Foreskin fibroblast (primary cell): ENCODE measurements at places on chromosomes 11 and 22.

DNA sequence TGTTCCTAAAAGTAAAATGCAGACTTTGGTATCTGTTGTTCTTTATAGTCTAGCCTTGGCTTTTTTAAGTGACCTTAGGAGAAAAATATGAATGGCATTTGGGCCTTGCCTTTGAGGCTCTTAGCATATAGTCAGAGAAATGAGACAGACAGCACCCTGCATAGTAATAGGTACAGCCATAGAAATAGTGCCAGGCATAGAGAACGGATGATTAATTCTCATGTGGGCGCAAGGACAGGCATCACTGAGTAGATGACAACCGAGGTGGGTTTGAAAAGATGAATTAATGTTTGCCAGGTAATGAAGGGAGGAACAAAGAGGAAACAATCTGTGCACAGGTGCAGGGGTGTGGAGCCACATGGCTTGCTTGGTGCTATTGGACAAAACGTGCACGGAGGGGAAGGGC lies 90.5 kb downstream of the BMAL1 start:
- DNase-seq, result peak; percentile 16

GRCh38 chr11:59756845-59757244 lies 1.7 kb downstream of the STX3 start:
- no peak for DNase-seq

DNA sequence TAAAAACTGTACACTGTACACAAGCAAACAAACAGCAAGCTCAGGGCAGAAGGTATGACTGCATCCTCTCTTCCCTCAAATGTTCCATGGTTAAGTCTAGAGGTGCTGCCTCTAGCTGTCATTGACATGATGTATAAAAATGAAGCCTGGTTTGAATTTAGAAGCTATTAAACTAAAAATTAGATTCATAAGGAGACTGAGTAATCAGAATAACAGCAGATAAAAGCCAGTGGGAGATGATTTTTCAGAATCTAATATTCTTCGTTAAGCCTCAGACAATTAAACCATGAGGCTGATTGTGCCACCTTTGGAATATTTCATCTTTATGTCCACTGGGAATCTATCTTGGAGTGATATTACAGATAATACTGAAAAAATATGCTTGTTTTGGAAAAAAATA lies 101.4 kb upstream of the ZC3H12C start:
- no peak for DNase-seq

GRCh38 chr22:26651815-26652214 lies 5.6 kb upstream of the MIAT start:
- no peak for DNase-seq

GRCh38 chr22:28917747-28918549 lies 34.6 kb downstream of the ZNRF3 start:
- DNase-seq, result peak; percentile 55
